ENCODE measurements at places on chromosomes 4 and X.

GRCh38 chr4:105630670-105631655, 77.5 kb downstream of the INTS12 start:
- no peak for DNase-seq

DNA sequence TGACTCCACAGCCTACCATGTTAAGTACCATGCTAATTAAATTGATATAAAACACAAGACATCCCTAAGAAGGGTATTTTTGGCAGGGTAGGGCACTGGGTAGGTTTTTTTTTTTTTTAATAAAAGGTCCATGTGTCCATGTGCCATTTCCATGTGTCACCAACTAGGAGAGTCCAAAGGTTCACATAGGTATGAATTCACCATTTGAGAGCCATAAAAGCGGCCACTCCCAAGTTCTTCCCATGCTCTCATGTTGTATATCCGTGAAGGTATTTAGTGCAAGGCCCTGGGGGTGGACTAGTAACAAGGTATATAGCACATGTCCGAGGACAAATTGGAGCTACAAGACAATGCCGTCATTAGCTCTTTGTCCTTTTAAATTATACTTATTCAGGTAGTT, 107.3 kb downstream of the PDE5A start:
- no peak for DNase-seq

- peak; percentile 30 for DNase-seq
Measured at GRCh38 chr4:37891260-37892159, 626 bp downstream of the TBC1D1 start.

GRCh38 chr4:26622913-26623312, 39.0 kb downstream of the TBC1D19 start:
- DNase-seq = no peak

- DNase-seq = no peak
Measured at GRCh38 chrX:72714478-72714916, 391 bp upstream of the PHKA1 start.

DNA sequence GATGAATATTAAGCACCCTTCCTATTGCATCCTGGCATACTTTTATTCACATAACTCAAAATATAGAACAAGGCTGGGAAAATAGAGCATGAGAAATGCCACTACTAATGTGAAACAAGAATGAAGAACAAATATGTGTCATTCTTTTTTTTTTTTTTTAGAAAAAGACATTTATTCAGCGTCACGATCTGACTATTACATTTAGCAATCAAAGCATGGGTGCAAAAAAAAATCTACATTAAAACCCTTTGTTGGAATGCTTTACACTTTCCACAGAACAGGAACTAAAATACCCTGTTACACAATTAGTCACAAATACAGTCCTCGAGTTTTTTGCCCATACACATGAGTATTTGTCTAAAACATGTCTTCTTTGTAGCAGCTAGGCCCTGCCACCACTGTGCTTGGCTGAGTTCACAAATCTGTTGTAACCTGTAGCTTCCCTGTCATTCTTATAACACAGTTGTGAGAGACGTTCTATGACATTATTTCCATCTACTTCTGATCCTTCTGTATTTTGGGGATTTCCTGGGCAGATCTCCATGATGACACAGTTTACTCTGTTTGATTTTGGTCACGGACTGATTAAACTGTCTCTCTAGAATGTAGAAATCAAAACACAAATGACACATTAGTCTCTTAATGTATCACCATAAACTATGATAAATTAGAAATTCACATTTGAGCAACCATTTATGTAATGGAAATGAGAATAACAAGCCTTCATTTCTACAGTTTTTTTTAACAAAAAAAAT, 9.4 kb upstream of the TET2 start:
- DNase-seq = no peak

DNA sequence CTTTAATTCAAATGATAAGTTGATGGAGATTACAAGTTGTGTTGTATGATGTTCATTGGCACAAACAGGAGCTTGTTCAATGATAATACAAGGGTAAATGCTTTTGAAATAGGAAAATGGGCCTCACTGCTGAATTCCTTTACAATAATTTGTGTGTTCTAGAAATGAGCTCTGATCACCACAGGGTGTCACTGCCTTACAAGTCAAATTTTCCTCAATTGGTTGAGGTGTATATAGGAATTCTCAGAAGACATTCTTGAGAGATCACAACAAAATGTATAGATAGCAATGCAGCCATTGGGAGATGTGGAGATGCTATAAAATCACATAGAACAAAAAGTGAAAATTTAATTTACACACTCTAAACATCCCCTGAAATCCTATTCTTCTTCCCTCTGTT, 49.6 kb downstream of the KLF8 start:
- DNase-seq = no peak
